PC-3 (cell line): ENCODE measurements at places on chromosomes 4 and X.

- DNase-seq, result no peak
Observed at GRCh38 chr4:74822603-74823002, 28.3 kb upstream of the BTC start.

- no peak for DNase-seq
Observed at GRCh38 chrX:108516184-108516583, 76.5 kb downstream of the COL4A5 start.

- no peak for DNase-seq
Observed at GRCh38 chr4:17560065-17560673, 16.8 kb upstream of the LAP3 start.

GRCh38 chr4:98482503-98482846 lies 175.9 kb downstream of the TSPAN5 start:
- no peak for DNase-seq

DNA sequence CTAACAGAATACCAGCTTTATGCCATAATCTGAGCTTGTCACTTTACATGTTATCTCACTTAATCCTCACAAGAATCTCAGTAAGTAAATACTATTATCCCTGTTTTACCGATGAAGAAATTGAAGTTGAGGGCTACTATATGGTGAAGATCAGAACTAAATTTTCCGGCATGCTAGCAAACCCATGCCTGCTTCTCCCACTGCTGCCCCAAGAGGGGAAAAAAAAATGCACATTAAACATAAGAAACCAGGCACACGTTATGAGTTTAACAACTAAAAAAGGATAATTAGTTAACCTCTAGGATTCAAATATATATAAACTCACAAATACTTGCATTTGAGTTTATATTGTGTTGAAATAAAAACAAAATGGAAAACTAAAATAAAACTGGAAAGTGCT lies 10.8 kb downstream of the SLC10A7 start:
- no peak for DNase-seq

DNA sequence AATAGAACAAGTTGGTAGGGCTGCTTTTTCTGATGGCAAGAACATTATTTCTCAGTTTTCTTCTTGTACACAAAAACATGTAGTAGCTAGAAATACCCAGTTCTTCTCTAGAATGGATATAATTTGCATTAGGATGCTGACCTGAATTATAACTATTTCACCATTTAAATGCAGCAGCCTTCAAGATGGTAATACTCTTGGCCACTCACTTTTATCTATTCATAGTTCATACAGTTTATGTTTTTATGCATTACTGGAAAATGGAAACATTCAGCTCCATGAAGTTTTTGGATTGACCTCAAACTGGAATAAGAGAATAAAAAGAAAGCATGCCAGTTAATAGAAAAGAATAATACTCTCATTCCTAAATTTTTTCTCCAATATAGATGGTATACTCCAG lies 487.4 kb downstream of the PABPC4L start:
- no peak for DNase-seq

GRCh38 chrX:149799095-149799714 lies 17.5 kb downstream of the MAGEA9 start:
- DNase-seq, result no peak

GRCh38 chr4:81538716-81539427 lies 67.2 kb upstream of the RASGEF1B start:
- DNase-seq, result no peak

DNA sequence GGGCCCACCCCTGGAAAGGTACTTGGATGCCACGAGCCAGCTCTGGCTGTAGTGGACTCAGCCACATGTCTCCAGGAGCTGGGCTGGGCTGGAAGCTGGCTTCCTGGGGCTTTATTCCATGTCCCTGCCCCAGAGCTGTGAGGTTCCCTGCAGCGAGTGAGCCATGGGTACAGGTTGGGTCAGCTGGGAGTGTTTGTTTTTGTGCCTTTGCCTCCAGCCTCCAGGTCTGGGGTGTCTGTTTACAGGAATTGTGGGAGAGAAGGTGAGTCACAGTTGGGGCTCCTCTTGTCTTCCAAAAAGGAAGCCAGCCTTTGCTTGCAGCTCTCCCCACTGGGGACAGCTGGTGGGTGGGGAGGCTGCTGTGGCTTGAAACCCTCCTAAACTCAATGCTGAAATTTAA lies 21.5 kb downstream of the SORCS2 start:
- DNase-seq, result no peak

DNA sequence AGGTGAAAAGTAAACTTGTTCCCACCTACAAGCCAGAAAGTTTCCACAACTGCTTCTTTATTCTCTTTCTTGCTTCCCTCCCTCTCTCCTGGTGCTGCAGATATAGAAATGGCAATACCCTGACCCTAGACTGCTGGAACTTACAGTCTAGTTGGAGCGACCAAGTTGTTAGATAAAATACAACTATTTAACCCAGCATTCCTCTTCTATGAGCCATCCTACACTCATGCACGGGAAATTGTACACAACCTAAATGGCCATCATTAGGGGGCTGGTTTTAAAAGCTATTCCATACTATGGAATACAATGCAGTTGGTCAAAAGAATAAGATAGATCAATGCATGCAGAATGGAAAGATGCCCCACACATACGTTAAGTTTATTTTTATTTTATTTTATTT lies 41.1 kb downstream of the PJA1 start:
- DNase-seq, result peak; percentile 39

DNA sequence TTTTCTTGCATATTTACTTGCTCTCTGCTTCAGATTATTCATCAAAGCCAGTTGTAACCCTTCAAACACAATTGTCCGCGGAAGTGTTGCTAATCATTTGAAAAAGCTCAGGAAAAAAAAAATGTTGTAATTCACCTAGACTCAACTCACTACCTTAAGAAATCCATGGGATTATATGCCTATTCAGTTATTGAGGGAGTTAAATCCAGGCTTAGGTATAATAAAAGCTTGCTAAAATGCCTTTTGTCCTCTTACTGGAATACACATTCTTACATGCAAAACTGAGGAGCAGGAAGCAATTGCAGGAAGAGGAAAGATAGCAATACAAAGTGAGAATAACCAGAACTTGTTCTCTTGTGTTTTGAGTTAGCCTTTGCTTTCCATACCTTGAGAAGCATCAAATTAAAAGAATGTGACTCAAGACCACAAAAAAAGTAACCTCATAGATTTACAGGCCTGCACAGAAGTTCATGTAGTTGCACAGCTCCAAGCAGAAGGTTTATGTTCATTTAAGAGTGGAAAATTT lies 91.4 kb upstream of the FAM241A start:
- DNase-seq, result no peak

DNA sequence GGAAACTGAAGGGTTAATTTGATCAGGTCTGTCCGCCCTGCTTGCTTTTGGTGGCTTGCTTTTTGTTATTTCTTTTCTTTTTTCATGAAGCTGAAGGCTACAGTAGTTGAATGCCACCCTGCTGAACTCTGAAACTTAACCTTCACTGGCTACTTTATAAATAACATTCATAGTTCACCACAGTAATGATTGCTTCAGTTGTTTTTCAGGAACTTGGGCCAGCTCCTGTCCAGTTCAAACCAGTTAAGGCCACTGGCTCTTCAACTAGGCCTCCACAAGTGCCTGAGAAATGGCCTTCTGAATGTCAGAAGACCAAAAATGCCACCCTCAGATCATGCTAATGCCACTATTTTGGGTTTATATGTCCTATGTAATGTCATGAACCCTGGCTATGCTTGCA lies 7.7 kb upstream of the ASB9 start:
- DNase-seq, result no peak
